ENCODE measurements at places on chromosomes 2 and 18.

DNA sequence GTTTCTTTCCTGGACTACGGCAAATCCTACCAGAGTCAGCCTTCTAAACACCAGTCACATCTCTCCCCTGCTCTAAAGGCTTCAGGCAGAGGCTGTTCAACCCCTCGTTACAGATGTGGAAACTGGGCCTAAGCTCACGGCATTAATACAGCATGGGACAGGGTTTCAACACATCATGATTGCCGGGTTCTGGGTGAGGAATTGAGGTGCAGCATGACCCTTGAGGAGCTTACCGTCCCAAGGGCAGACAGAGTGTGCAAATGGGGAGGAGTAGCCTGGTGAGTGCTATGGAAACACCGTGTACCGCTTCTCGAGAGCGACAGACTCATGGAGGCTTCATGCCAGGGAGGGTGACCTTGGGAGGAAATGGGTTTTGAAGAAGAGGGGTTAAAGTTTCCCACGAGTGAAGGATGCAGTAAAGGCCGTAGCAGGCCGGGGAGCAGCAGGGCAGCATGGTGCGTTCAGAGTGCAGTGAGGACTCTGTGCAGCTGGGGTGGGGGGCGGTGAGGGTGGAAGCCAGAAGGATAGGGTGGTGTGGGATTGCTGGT, 51.1 kb downstream of the TGOLN2 start:
- no peak for DNase-seq

DNA sequence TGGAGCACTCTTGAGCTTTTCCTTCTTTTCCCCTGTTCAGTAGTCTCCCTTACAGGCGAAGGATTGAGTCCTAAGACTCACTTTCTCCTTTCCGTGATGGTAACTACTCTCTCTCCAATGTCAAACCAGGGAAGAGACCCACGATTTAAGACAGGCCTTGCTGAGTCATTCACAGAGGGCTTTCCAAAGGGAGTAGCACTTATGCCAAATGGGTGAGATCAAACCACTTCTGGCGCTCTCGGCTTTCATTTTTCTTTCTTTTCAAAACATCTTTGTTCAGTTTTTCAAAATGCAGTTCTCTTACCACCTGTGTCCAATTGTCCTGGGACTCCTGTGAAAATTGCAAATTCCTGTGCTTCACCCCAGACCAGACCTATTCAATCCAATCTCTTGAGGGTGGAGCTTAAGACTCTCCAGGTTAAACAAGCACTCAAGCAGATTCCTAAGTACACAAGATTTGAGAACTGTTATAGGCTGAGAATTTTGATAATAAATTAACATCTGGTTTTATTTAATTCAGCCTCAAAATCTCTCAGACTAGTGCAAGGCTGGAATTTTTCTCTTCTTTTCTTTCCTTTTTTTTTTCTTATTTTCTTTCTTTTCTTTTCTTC, 14.4 kb upstream of the MRPL19 start:
- no peak for DNase-seq

GRCh38 chr2:186130748-186131641, 355.1 kb upstream of the ZC3H15 start:
- DNase-seq: peak; percentile 85

DNA sequence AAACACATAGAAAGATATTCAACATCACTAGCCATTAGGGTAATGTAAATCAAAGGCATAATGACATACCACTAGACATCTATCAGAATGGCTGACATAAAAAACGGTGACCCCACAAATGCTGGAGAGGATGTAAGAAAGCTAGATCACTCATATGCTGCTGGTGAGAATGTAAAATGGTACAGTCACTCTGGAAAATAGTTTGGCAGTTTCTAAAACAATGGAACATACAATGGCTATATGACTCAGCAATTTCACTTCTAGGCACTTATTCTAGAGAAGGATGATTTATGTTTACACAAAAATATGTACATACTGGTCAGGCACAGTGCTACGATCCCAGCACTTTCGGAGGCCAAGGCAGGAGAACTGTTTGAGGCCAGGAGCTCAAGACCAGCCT, 87.3 kb downstream of the COLEC12 start:
- no peak for DNase-seq

GRCh38 chr2:231611273-231612108, 18.8 kb downstream of the TEX44 start:
- DNase-seq: peak; percentile 3

DNA sequence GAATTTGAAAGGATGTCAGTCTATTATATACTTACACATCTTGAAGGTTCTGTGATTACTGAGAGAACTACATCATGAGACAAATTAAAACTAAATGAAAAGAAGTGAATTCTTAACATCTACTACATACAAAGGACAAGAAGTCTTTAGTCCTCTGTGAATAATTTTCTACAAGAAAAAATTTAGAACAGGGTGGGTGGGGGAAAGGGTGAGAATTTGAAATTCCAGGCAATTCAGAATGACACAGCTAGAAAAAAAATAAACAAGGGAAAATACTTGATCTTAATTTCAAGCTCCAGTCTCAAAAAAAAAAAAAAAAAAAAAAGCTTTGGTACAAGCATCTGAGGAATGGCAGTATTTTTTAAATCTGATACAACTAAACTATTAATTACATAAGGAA, 15.5 kb downstream of the CUL3 start:
- no peak for DNase-seq
